Activated naive CD8-positive, alpha-beta T cell treated with anti-CD3 and anti-CD28 coated beads, Interleukin-2, amount 50 U/mL, for 24 hours (primary cell): ENCODE measurements at places on chromosomes 3 and 15.

- DNase-seq, result no peak
Measured at GRCh38 chr15:66072616-66073361, 180.8 kb downstream of the MEGF11 start.

- peak; percentile 12 for DNase-seq
Measured at GRCh38 chr3:125512135-125512920, 7.7 kb downstream of the SNX4 start.

DNA sequence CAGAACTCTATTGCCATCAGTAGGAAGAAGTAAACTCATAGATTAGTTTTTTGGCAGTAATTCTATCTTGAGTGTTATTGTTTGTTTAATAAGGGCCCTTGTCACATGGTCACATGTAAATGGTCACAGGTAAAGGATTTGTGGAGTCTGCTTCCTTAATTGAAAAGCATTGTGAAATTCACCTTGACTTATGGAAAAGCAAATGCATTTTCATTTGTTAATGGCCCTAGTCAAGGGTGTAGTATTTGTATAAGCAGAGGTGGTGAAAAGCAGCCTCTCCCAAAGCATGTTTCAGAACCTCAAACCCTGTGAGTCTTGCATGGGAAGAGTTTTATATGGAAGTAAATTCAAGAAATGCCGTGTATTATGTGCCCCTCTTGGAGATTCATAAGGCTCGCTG lies 197.5 kb upstream of the NR2E3 start:
- no peak for DNase-seq

DNA sequence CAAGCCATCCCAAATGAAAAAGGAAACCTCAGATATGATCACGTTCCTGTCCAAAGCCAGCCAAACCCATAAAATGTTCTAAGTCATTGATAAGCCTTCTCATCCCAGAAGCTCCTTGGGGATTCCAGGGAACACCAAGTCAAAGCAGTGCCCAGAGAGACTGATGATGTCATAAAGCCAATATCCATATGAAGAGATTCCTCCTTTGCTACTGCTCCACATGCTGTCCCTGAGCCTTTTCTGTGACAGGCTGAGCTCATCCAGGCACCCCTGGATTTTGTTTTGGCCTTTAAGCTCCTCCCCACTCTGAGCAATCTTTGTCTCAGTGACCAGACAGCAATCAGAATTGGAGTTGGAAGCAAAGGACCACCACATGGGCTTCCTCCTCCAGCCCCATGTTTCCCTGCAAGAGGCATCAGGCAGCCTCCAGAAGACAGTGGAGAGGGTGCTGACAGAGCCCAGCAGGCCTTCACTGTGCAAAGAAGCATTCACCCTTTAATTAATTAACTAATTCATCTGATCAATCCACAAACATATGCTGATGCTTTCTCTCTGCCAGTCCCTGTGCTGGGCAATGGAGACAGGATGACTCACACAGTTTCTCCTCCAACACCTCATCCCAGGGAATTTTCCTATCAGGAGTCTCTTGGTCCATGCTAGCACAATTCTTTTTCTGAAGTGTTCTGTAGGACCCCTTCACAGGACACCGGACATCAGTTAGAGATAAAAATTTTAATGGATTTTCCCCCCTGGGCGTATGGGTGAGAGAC lies 25.0 kb downstream of the MEX3B start:
- no peak for DNase-seq

GRCh38 chr15:42121021-42121420 lies 26.7 kb upstream of the PLA2G4D start:
- DNase-seq, result no peak

DNA sequence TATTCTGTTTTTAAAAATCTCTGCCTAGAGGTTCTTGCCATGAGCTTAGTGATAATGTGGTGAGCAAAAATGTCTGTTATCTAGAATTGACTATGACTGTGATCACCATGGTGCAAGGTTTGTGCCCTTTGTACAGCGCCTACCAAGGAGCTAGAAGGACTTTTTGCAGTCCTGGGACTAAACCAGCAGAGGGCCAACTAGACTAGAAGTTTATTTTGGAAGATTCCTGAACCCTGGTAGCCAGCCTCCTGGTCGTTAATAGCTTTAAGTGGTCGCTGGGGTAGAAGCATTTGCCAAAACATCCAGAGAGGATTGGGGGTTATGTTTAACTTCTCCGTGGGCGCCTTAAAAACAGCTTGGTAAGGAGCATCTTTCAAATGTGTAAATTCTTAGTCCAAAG lies 7.8 kb downstream of the SCG5 start:
- no peak for DNase-seq

- DNase-seq, result no peak
Measured at GRCh38 chr3:26369133-26369532, 253.4 kb upstream of the LRRC3B start.

GRCh38 chr3:9767418-9767817 lies 2.3 kb downstream of the CAMK1 start:
- no peak for DNase-seq

- DNase-seq, result no peak
Measured at GRCh38 chr3:21847005-21847404, 96.0 kb upstream of the ZNF385D start.

GRCh38 chr15:92941668-92942067 lies 41.5 kb downstream of the CHD2 start:
- no peak for DNase-seq

DNA sequence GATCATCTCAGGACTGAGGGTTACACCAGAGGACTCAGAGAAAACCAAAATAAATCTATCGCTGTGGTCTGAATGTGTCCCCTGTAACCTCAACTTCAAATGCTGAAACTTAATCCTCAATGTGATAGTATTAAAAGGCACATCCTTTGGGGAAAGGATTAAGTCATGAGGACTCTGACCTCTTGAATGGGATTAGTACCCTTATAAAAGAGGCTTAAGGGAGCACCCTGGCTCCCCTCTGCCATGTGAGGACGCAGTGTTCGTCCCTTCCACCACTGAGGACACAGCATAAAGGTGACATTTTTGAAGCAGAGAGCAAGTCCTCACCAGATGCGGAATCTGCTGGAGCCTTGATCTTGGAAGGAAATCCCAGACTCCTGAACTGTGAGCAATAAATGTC lies 39.5 kb downstream of the SRPRB start:
- no peak for DNase-seq

- no peak for DNase-seq
Measured at GRCh38 chr3:10527295-10528001, 22.1 kb upstream of the ATP2B2 start.

GRCh38 chr3:38967693-38967989 lies 84.1 kb downstream of the SCN11A start:
- DNase-seq, result no peak

DNA sequence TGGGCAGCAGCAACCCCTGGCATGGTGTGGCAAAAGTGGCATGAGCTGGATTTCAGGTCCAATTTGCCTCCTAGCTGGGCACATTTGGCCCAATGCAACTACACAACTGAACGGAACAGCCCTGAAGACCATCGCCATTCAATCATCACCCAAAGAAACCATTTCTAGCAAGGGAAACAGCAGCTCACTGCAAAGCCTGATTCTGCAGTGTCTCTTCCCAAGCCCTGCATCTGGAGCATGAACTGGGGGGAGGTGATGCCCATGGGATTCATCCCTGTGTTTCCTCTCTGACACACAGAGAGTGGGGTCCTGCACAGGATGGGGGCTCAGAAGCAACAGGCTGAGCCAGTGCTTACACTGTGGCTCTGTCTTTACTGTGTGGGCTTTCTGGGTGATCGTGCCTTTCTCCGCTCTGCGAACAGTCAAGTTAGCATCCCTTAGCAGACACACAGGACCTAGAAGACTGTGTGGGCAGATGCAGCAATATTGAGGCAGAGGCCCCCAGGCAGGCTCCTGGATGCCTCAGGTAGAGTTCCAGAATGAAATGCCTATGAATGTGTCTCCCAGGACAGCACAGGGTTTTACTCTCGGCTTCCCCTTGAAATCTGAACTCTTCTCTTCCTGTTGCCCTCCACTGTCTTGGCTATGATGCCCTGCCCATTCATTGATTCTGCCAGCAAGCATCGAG lies 91.1 kb upstream of the ALDH1A3 start:
- no peak for DNase-seq

DNA sequence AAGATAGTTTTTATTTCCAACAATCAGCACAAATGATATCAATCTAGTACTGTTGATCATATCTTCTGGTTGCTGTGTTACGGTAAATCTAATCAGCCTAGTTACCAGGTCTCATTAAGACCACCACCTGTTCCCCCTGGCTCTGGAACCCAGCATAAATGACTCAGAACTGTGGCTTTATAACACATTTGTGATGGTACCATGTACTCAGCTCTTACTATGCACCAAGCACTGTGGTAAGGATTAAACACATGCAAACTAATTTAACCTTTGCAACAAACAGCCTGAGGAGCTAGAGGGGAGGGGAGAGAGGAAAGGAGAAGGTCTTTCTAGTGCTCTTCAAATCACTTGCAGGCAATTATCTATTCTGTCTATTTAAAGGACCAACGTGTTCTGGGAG lies 173.9 kb upstream of the LMCD1 start:
- no peak for DNase-seq

DNA sequence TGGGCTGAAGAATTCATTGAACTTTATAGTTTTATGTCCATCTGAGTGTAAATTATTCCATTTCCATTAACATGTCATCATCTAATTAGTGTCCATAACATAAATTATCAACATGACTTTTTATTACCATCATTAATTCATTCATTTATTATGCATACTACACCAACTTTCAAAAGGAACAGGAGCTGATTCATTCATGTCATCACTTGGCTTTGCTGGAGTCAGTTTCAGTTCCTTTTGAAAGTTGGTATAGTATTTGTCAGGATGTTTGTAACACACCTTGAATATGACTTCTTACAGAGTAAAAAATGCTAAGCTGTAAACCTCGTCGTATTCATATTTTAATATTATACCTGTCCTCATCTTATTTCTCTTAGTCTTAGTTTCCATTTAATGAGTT lies 298.0 kb upstream of the RBMS3 start:
- DNase-seq, result no peak

GRCh38 chr3:150315721-150316120 lies 92.4 kb upstream of the TSC22D2 start:
- no peak for DNase-seq

GRCh38 chr3:156601497-156601896 lies 46.6 kb upstream of the SSR3 start:
- DNase-seq, result no peak

GRCh38 chr3:159632128-159632527 lies 356.5 kb upstream of the IL12A start:
- DNase-seq, result no peak

GRCh38 chr3:176611703-176612102 lies 585.6 kb downstream of the TBL1XR1 start:
- no peak for DNase-seq

DNA sequence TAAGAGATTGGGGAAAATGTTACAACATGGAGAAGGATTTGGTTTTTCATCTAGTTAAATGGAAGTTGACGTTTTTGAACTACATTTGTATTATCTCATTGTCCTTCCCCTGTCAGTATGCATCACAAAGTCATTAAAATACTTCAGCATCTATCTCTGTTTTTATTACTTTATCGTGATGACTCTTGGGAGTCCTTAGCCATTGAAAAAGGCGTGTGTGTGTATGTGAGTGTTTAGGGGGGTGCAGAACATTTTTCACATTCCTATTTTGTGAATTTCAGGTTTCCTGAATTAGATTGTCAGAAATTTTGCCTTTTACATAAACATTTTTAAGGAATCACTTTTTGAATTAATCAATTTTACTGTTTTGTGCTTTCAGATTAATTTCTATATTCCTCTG lies 360.6 kb upstream of the SGO1 start:
- no peak for DNase-seq

DNA sequence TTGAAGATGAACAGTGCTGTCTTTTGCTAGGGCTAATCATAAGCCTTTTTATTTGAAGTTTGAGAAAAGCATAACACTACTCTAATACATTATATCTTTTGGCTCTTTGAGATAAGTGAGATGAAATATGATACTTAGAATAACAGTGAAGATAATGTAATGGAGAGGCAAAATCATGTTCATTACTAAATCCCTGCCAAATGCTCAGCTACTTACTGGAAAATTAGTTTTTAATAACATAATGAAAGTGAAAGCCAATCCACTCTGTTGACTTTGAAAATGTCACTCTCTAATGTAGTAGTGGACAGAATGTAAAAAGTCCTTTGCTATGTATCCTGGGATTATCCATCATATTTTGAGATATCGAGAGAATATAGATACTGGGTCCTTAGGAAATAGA lies 35.9 kb upstream of the MYH15 start:
- DNase-seq, result no peak

- DNase-seq, result no peak
Measured at GRCh38 chr3:41073190-41073589, 126.1 kb upstream of the CTNNB1 start.

- no peak for DNase-seq
Measured at GRCh38 chr3:165981318-165981717, 144.1 kb upstream of the BCHE start.

DNA sequence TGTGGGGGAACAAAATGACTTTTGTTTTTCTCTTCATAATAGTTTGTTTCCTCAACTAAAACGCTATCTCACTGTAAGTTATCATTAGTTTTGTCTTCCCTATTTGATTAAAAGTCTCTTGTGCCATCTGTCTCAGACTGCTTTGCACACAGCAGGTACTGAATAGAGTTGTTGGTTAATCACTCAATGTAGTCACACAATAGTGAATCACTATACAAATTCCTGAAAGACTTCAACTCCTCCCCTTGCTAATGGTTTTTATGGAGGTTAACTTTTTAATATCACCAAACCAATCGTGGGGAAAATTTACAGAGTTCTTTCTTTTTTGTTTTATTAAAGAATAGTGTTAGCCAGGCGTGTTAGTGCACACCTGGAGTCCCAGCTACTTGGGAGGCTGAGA lies 2.6 kb upstream of the NGLY1 start:
- DNase-seq, result no peak

GRCh38 chr3:14485981-14486380 lies 54.2 kb downstream of the GRIP2 start:
- DNase-seq, result no peak

DNA sequence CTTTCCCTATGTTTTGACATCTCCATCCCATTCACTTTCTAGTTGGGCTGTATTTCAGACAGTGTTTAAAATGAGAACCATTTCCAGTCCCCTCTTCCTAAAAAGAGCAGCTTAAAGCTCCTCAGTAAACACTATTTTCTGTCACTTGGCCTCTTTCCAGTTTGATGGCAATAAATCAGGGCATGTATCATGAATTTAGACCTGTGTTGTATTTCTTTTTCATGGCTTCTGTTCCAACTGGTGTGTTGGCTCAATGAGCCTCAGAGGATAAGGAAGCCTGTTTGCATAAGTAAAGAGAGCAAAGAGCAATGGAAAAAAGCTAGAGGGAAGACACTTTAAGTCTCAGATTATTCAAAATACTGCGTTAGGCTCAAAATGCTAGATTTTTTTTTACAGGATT lies 7.2 kb downstream of the CCDC80 start:
- DNase-seq, result no peak

DNA sequence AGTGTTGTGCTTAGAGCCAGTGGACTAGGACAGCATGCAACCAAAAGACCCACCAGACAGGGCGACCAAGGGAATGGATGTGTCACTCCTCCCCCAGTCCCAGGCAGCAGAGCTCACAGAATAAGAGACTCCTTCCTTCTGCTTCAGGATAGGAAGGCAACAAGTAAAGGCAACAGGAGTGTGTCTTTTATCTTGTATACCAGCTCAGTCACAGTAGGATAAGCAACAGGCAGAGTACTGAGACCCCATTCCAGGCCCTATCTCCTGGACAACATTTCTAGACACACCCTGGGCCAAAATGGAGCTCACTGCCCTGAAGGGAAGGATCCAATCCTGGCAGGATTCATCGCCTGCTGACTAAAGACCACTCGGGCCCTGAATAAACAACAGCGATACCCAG lies 25.0 kb downstream of the PDCD10 start:
- DNase-seq, result no peak

- no peak for DNase-seq
Measured at GRCh38 chr3:149784064-149784704, 8.2 kb downstream of the ANKUB1 start.

- DNase-seq, result no peak
Measured at GRCh38 chr3:156710429-156710828, 36.0 kb downstream of the TIPARP start.
